Activated T-cell treated with anti-CD3 and anti-CD28 coated beads, Interleukin-2, amount 50 U/mL, for 72 hours (primary cell): ENCODE measurements at places on chromosomes 11 and 22. TPM values are rescaled to one million over a fixed set of nuclear protein-coding genes. Genes with fewer than 3 reads are reported as not detected.
A peak's percentile ranks its signal among the peaks of the same experiment; 100 is the strongest.

The GUCY1A2 gene
- total RNA-seq, result not detected

The SYT12 gene
- not detected for total RNA-seq

The FOSL1 gene
- 11.9 TPM for total RNA-seq

DNA sequence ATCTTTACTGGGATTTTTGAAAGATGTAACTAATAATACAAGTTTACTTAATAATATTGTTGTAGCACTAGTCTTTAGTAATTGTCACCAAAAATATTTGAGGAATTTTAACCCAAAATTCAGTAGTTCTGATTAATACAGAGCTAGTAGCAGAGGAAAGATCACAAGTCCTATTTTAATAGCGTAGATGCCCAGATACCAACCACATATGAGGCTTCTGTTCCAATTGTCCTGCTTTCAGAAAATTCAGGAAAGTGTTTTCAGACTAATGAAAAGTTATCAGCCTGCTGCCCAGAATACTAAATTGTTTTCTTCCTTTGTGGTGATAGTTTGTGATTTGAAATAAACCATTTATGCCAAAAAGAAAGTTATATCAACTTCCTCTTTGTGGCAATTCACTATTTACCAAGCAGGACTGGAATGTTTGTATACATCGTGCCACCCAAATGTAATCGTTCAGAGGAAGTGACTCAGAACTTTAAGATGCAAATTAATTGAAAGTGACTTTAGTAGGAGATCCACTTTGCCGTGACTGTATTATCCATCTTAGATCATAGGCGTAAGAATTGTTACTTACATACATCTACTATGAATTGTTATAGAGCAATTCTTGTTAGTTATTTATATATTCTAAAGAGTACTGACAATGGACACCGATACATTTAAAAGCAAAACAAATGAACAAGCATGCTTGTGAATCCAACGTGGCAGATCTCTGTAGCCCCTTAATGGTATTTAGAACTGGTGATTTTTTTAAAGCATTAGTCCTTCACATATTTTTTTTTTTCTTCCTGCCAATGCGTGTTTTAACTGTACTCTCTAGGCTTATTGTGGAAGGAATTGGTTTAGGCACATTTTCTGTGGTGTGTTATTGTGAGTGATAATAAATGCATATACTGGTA is 231.0 kb downstream of the DDX10 start:
- H3K36me3 ChIP-seq, result peaks cover 4% of the 10 kb centered on the region
- H3K27ac ChIP-seq, result no peak overlapping the region
- H3K4me1 ChIP-seq, result peaks cover 13% of the 10 kb centered on the region
- no peak overlapping the region for H3K4me3 ChIP-seq
- DNase-seq, result no peak

GRCh38 chr11:115535781-115536180 is 31.6 kb upstream of the CADM1 start:
- H3K4me3 ChIP-seq, result no peak overlapping the region
- no peak for DNase-seq
- H3K4me1 ChIP-seq, result no peaks in the 10 kb centered on the region
- H3K27ac ChIP-seq, result no peak overlapping the region
- peaks cover 6% of the 10 kb centered on the region for H3K27me3 ChIP-seq

- no peak overlapping the region for H3K27ac ChIP-seq
- H3K36me3 ChIP-seq, result peaks cover 6% of the 10 kb centered on the region
- H3K4me3 ChIP-seq, result no peak overlapping the region
Measured at GRCh38 chr22:39415506-39415905, 15.9 kb downstream of the TAB1 start.

- no peak for DNase-seq
- H3K27me3 ChIP-seq, result no peaks in the 10 kb centered on the region
- peak overlapping the region; percentile 47 for H3K4me3 ChIP-seq
- no peak overlapping the region for H3K27ac ChIP-seq
Measured at GRCh38 chr22:21857481-21857914, 9.9 kb downstream of the MAPK1 start.

GRCh38 chr11:2385156-2386151 is 8.3 kb downstream of the CD81 start:
- H3K4me3 ChIP-seq, result peak overlapping the region; percentile 48
- H3K27ac ChIP-seq, result no peak overlapping the region
- no peaks in the 10 kb centered on the region for H3K27me3 ChIP-seq
- H3K4me1 ChIP-seq, result peaks cover 61% of the 10 kb centered on the region
- DNase-seq, result no peak
